ENCODE measurements at places on chromosomes 6 and 20.
A peak's percentile ranks its signal among the peaks of the same experiment; 100 is the strongest.

DNA sequence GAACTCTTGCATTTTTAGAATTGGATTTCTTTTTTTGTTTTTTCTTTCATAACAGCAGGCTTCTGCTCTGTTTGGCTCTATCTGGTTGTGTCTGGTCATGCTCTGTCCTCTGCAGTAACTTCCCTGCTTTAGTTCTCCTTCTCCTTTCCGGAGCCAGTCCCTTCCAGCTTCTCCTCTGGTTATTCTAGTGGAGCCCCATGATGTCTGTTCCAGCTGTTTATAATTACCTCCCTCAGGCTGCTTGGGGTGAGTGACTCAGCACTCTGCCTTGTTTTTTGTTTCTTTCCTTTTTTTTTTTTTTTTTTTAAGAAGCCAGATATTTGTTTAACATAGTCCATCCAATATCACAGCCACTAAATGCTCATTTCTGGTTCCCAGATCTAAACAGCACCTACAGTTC lies 409.6 kb downstream of the MAFB start:
- no peak for DNase-seq

DNA sequence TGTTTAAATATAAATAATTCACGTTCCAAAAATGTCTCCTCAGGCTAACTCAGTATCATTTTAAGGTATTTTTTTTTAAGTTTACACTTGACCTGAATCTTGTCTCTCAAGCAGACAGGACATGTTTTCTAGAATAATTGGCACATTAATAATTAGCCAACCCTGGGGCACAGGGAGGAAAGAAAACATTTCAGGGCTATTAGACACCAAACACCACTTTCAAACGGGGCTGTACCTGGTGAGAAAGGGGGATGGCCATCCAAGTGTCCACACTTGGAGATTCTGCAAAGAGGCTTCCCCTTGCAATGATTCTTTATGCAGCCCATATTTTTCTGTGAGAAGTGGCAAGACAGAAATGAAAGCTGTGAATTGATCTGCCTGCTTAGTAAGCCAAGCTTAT lies 560.8 kb downstream of the CD109 start:
- no peak for DNase-seq

DNA sequence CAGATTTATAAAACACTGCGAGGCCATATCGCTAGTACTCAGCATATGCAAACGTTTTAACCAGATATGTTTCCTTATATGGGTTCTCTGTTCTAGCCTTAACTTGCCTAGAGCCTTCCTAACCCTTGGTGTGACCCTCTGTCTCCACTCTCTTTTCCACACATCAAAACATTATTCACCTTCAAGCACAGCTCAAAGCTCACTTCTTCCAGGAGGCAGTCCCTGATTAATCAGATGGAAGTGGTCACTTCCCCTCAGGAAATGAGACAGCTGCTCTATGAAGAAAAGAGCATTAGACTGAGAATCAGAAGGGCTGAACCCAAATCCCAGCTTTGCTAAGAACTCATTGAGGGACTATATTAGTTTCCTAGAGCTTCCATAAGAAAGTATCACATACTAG lies 39.8 kb upstream of the SLC17A4 start:
- no peak for DNase-seq

- no peak for DNase-seq
Observed at GRCh38 chr6:46079061-46079460, 50.7 kb upstream of the ENPP4 start.

DNA sequence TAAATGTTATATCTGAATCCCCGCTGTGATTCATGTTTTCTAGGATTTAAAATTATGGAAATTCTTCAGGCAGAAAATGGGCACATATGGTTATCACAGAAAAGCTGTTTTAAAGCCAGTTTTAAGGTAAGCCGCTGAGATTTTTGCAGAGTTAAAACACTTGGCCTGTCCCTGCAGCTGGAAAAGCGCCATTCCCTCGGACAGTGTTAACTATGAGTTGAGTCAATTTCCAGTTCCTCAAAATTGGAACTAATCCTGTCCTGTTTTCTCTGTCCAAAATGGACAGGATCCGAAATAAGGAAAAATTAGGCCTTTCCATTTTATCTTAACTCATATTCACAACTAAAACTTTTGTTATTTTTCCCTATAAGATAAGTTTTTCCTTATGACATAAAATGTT lies 225.2 kb downstream of the SAMD5 start:
- DNase-seq = no peak

DNA sequence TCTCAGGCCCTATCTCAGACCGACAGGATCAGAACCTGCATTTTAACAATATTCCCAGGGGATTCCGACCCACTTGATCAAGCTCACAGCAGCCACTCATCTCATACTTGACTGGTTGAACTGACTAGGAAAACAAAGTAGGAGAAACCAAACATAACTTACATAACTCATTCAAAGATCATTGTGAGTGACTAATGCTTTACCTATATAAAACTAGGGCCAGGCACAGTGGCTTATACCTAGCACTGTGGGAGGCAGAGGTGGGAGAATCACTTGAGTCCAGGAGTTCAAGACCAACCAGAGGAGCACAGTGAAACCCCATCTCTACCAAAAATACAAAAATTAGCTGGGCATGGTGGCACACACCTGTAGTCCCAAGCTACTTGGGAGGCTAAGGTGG lies 251.0 kb downstream of the ATXN1 start:
- no peak for DNase-seq

GRCh38 chr6:45688180-45688579 lies 310.4 kb upstream of the SUPT3H start:
- no peak for DNase-seq

GRCh38 chr6:138250053-138250452 lies 31.8 kb upstream of the PBOV1 start:
- DNase-seq = no peak

GRCh38 chr6:4167123-4167522 lies 31.7 kb upstream of the ECI2 start:
- no peak for DNase-seq

DNA sequence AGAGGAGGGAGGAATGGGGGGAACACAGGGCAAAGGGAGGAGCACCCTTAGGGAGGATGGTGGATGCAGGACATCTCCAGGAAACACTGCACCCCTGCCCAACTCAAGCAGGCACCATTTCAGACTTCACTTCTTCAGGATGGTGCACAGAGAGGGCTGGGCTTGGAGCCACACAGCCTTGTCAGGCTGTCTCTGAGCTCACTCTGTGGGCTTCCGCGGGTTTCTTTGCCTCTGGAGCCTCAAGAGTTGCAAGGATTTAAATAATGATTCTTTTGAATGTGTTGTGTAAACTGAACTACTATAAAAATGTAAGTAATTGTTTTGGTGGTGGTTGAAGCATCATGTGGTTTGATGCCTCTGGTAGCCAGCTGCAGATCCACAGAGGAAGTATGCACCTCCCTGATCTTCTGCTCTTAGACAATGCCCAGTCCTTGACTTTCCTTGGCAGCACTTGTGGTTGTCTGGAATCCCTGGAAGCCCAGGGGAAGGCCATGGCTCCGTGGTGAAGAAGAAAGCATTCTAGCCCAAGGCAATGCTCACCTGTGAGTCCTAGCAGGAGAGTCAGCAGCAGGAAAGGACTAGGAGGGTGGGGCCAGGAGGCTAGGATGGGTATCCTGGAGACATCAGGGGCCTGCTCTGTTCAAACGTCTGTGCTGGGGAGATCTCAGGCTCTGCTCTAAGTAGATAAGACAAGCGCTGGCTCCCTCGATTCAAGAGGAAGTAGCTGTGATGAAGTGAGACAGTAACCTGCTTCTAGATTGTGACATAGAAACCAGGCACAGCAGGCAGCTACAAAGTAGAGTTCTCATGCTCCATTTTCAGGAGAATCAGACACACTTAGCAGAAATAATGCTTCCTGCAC lies 50.2 kb upstream of the SIRPG start:
- DNase-seq = no peak

DNA sequence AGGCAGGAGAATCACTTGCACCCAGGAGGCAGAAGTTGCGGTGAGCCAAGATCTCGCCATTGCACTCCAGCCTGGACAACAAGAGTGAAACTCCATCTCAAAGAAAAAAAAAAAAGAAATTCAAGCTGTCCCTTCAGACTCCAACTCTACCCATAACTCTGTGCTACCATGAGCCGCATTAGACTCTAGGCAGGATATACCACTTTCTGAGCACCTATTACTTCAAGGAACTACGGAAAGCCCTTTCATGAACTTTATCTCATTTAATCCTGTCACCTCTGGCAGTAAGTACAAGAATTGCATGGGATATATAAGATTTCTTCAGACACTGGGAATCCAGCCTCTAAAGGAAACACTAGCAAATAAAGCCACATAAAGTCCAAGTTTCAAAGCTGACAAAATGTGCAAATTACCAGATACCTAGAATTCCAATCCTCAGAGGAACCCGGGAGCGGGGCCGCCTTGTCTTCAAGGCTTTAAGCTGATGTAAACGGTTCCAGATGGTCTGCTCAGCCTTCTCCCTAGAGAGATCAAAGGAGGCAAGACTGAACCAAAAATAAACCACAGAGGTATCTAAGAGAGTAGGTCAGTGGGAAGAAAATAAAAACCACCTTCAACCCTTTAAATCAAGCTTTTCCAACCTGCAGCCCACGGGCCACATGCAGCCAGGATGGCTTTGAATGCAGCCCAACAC lies 9.4 kb downstream of the CDK5RAP1 start:
- DNase-seq = no peak

- DNase-seq = no peak
Observed at GRCh38 chr20:11130554-11131166, 456.9 kb upstream of the JAG1 start.

DNA sequence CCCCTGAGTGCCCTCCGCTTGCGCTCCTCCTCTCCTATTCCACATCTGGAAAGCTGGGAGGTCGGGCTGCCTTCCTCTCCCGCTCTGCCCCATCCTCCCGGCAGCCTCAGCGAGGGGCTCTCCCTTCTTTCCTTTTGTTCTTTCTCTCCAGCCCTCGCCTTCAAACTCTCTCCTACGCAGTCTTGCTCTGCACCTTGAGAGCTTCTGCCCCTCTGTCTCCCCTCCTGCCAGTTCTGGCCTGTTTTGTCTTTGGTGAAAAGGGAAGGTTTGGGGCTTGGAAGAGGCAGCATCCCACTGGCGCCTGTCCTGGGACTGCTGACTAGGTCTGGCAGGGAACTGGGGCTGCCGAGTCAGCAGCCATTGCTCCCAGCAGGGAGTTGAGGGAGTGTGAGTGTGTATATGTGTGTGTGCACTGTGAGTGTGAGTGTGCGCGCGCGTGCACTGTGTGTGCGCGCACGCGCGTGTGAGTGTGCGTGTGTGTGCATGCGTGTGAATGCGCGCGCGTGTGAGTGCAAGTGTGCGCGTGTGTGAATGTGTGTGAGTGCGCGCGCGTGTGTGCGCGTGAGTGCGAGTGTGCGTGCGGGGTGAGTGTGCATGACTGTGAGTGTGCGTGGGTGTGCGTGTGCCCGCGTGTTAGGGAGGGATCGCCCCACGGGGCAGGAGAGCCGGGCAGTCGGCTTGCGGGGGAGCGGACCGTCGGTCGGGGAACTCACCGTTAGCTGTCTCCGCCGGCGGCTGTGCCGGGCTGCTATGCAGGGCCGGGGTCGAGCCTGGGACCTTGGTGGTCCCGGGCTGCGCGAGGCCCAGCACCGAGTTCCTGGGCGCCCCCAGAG lies 523 bp downstream of the CPXM1 start:
- DNase-seq = peak; percentile 19

- DNase-seq = no peak
Observed at GRCh38 chr6:124443541-124443940, 518.7 kb upstream of the RNF217 start.
